Transverse colon (tissue), 4 donors: ENCODE measurements at places on chromosomes 1 and 21. TPM values are rescaled to one million over a fixed set of nuclear protein-coding genes. Genes with fewer than 3 reads are reported as not detected.

The AIRE gene
- total RNA-seq, result not detected

The SOX13 gene
- total RNA-seq, result 34.1 TPM

DNA sequence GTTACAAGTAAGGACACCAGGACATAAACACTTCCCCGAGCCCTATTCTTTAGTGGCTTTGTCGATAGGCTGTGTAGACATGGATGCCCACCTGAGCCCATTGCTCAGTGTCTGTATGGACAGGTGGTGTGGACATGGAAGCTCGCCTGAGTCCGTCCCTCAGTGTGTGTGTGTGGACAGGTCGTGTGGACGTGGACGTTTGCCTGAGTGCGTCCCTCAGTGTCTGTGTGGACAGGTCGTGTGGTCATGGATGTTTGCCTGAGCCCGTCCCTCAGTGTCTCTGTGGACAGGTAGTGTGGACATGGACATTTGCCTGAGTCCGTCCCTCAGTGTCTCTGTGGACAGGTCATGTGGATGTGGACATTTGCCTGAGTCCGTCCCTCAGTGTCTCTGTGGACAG is 38.7 kb upstream of the COL6A2 start:
- DNase-seq, result no peak
- H3K4me1 ChIP-seq, result peaks cover 39% of the 10 kb centered on the region
- H3K36me3 ChIP-seq, result no peaks in the 10 kb centered on the region
- peak overlapping the region; percentile 81 for H3K27ac ChIP-seq
- H3K4me3 ChIP-seq, result no peak overlapping the region
- H3K27me3 ChIP-seq, result no peaks in the 10 kb centered on the region

- no peak overlapping the region for H3K27ac ChIP-seq
- no peak for DNase-seq
- peaks cover 8% of the 10 kb centered on the region for H3K4me1 ChIP-seq
Observed at GRCh38 chr1:167076136-167076710, 14.0 kb downstream of the GPA33 start.

DNA sequence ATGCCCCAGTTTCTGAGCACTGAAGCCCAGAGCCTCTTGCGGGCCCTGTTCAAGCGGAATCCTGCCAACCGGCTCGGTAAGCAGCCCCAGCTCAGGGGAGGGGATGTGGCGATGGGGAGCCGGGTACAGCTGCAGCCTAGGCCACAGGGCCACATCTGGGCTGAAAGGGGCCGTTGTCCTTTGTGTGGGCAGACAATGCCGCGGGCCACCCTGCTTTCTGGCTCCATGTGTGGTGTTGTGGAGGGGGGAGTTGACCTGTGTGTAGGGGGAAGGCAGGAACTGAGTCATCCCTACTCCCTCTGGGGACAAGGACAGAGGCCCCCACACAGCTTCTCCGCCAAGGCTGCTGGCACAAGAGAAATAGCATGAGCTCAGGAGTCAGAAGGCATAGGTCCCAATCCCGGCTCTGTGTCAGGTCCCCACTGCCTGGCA is 26.0 kb downstream of the RPS6KA1 start:
- no peak overlapping the region for H3K4me3 ChIP-seq
- H3K27me3 ChIP-seq, result no peaks in the 10 kb centered on the region
- H3K27ac ChIP-seq, result no peak overlapping the region
- H3K36me3 ChIP-seq, result no peaks in the 10 kb centered on the region

DNA sequence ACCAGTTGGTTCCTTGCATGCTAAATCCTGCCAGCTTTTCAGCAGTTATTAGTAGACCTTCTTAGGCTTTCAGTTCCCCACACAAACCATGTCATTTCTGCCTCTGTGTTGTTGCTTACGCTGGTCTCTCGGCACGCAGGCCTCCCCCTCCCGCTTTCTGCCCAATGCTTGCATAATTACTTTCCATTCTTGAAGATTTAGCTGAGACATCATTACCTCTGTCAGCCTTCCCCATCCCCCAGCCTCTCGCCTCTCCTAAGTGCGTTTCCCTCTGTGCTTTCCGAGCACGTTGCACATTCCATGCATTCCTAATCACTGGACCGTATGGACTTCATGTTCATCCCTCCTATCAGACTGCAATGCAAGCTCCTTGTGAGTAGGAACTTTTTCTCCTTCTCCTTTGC is 26.8 kb downstream of the TSHB start:
- H3K4me3 ChIP-seq, result no peak overlapping the region
- peak overlapping the region; percentile 63 for H3K27ac ChIP-seq
- DNase-seq, result peak; percentile 34
- H3K27me3 ChIP-seq, result no peaks in the 10 kb centered on the region
- peaks cover 10% of the 10 kb centered on the region for H3K4me1 ChIP-seq

GRCh38 chr1:27884006-27884954 is 11.9 kb downstream of the THEMIS2 start:
- DNase-seq, result no peak
- no peak overlapping the region for H3K4me3 ChIP-seq

GRCh38 chr21:44789880-44790279 is 11.7 kb downstream of the UBE2G2 start:
- H3K4me1 ChIP-seq, result peaks cover 6% of the 10 kb centered on the region
- H3K36me3 ChIP-seq, result no peaks in the 10 kb centered on the region
- H3K27me3 ChIP-seq, result no peaks in the 10 kb centered on the region
- DNase-seq, result no peak
- no peak overlapping the region for H3K4me3 ChIP-seq
- no peak overlapping the region for H3K27ac ChIP-seq
